ENCODE measurements at places on chromosomes 1 and 21.

- DNase-seq: no peak
These were observed 1289.9 kb upstream of the B3GALT2 start for GRCh38 chr1:194476351-194476750.

GRCh38 chr1:95146637-95147036 is 29.5 kb downstream of the TLCD4 start:
- DNase-seq: no peak

DNA sequence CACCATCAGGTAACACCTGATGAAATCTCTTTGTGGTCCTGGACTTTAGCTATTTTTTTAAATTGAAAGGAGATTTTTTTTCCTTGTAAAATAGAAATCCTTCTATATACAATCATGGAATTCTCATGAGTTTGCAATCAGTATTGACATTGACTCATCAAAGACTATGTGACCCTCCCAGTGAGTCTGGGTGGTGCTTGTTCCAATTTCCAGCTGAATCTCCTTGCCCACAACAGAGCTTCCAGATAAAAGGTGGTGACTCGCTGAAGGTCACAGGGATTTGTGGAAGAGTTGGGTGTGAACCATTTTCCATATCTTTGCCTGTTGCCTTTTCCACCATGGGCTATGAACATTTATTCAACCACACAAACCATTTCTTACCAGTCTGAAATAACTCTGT is 486.6 kb downstream of the AJAP1 start:
- no peak for DNase-seq

DNA sequence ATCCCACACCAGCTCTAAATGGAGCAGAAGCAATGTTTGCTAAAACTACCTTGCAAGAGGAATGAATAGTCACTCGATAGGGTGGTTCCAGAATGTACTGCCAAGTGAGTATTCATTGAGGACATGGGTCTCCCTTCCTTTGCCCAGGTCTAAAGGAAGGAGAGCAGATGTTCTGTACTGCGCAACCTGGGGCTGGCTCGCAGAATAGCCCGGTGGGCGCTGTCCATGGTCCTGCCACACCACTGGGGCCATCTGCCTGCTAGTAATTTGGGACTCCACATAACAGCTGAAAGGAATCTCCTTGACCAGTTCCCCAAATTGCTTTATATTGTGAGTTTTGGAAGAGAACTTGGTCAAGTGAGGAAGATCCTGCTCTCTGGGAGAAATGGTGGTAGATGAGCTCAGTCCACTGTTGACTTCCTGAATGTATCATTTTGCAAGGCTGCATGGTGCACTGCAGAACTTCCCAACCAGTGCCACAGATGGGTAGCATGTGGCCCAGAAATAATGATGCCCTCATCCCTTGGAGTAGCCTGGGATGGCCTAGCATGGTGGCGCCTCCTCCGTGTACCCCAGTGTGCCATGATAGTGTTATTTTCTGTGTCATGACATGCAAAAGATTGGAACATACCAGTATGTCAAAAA is 5.7 kb downstream of the SLC6A17 start:
- no peak for DNase-seq

GRCh38 chr1:99557546-99558202 is 88.2 kb upstream of the PALMD start:
- no peak for DNase-seq

GRCh38 chr1:79716447-79716846 is 709.9 kb upstream of the ADGRL4 start:
- DNase-seq: no peak

GRCh38 chr1:171794085-171794484 is 12.6 kb downstream of the METTL13 start:
- DNase-seq: no peak

DNA sequence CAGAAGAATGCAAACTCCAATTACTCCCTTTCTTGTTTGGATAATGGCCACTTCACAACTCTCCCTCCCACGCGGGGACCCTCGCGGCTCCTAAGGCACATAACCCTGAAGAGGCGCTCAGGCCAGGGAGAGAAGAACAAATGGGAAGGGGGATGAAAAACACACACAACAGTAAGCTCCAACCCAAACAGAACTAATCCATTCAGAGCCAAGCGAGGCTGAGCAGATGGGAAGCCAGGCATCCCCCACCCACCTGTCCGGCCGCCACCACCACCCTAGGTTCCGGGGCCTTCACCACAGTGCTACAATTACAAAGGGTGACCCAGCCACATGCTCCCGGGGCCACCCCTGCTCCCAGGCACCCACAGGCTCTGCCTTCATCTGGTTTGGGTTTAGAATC is 101.5 kb downstream of the MRPL37 start:
- DNase-seq: no peak

DNA sequence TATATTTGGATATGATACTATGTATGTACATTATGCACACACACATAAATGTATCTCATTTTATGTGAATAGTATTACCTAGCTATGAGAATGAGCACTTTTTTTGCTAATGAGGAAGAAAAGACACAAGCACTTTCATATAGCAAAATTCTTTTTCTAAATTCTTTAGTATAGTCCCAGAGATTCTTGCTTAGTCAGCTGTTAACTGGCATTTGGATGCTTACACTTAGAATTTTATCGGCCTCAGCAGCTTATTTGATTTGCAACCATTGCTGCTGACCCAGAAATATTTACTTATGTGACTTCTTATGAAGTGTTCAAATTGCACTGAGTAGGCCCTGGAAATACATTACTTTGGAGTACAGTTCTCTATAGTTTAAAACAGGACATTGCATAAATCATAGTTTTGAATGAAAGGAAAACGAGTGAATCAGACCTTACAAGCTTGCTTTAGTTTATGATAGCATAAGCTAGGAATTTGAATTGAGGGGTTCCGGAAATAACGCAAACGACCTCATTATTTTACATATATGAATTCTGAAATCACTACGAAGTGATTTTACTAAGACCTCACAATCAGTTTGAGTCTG is 653.9 kb upstream of the NEGR1 start:
- no peak for DNase-seq

DNA sequence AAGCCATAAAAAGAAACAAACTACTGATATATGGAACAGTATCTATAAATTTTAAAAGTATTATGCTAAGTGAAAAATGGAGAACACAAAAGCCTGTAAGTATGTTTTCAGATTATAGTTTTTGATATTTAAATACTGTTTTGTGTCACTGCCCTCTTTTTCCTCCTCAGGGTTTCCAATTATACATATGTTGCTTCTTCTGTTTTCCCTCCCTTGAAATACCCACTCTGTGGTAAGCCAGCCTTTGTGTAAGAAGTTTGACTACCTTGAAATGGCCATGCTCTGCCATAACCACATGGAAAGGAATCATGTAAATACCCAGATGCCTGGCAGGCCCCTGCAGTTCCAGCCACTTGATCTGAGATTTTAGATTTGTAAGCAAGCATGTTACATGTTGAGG is 248.3 kb downstream of the AKT3 start:
- DNase-seq: no peak

- DNase-seq: no peak
These were observed 5.1 kb upstream of the DCAF8 start for GRCh38 chr1:160267284-160267991.

GRCh38 chr1:103106426-103107341 is 1.6 kb downstream of the COL11A1 start:
- peak; percentile 46 for DNase-seq

GRCh38 chr1:160109686-160110085 is 5.9 kb upstream of the ATP1A2 start:
- no peak for DNase-seq

DNA sequence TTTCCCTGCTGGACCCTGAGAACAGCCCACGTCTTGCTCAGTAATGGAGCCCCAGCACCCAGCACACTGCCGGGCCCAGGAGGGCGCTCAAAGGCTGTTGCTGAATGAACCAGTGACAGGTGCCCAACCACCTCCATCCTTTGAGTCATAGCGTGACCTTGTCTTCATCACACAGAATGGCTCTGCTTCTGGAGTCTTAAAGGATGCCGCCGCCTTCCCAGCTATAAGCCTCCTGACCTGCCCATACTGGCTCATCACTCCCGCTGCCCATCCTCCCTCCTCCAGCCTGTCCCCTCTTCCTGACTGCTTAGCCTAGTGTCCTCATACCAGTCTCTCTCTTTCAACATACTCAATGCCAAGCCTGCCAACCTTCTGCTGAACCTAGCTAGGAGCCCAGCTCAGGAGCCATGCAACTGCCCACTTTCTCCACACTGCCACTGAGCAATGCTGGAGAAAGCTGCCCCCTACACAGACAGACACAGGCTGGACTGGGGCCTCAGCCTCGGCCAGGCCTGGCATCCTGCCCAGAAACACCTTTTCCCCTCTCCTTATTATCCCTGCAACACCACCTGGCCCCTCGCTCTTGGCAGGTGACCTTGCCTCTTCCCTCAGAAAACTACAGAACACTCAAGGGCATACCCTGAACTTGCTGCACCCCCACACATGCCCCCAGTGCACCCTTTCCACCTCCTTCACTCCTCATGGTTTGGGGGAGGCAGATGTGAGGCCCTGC is 14.1 kb downstream of the TTC39A start:
- DNase-seq: peak; percentile 63

DNA sequence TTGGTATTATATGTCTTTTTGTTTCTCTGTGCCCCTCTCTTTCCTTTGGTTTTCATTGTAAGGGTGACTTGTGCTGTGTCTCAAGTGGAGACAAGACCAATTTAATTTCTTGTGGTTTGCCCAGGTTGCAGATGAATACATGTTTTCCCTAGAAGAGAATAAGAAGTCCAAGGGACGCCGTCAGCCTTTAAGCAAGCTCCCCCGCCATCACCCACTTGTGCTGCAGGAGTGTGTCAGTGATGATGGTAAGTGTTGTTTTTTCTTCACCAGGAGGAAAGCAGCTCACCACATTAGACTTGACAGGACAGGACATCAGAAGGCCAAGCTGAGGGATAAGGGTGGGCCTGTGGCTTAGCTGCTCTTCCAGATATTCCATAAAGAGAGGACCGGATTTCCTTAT is 23.8 kb upstream of the ST3GAL3 start:
- no peak for DNase-seq

GRCh38 chr21:32411350-32412161 is 950 bp upstream of the EVA1C start:
- DNase-seq: no peak

DNA sequence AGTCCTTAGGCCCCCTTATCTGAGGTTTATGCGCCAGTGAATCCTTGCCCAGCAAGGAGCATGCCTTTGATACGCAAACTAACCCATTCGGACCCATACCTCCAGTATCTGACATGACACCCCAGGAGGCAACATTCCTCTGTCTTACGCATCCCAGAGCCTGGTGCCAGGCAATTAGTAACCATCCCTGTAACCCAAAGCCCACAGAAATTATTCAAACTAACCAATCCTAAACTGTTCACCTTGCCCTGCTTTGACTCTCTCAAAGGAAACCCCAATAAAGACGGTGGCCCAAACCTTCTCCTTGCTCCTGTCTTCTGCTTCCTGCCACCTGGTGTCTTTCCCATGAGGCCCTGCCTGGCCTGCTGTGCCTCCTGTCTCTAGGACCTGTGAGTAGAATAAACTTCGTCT is 36.4 kb downstream of the ZNF496 start:
- no peak for DNase-seq

GRCh38 chr1:153790313-153790965 is 15.2 kb downstream of the SLC27A3 start:
- DNase-seq: peak; percentile 98

DNA sequence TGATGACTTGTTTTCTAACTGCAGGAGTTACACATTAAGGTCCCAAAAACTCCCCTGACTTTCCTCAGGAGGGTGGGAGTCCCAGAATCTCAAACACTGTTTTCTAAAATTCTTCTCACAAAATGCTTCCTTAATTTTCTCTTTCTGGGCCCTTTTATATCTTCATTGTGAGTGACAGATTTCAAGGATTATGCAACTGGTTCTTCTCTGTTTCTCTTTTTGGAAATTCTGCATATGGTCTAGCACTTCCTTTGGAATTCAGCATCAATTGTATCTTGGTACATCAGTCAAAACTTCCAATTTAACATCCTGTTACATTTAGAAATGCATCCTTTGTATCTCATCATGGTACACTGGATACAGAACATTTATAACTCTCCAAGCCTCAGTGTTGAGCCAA is 59.7 kb downstream of the LMO4 start:
- DNase-seq: no peak

DNA sequence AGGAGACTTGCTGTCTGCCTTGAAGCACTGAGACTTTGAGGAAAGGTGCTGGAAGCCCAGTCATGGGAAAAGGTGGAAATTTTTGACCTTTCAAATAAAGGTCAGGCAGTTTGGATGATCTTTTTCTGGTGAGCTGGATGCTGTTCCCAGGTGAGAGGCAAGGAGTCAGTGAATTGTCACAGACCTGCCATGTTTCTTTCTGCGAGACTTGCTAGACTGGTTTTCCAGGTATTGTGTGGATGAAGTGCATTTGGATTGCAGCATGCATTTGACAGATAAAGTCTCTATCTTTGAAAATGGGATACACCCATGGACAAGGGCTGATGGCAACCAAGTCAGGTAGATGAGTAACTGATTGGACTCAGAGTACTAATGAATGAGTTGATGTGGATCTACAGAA is 65.7 kb upstream of the NHLH2 start:
- DNase-seq: no peak

DNA sequence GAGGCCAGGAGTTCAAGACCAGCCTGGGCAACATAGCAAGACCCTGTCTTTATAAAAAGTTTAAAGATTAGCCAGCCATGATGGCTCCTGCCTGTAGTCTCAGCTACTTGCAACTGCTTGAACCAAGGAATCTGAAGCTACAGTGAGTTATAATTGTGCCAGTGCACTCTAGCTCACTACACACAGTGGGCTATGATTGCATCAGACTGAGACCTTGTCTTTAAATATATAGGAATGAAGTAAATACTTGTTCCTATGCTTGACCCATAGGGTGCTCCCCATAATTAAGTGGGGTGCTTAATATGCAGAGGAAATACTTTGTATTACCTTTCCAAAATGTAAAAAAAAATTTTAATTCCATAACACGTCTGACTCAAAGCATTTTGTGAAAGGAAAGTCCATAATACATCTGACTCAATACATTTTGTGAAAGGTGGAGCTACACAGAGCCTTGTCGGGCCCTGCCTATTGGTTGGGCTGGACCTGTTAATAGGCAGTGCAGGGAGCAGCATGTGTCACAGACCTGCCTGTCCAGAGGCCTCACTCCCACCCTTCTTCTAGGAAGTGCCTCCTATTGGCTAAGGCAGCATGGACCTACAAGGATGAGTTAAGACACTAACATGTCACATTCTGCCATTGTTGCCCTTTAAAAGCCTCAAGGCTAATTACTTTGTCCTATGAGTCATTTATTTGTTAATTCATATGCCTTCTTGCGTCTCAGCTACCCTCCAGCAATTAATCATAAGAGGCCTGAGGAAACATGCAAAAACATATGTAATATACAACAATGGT is 33.6 kb downstream of the CD58 start:
- DNase-seq: no peak

- DNase-seq: no peak
These were observed 5.4 kb downstream of the BCAN start for GRCh38 chr1:156647351-156647750.

DNA sequence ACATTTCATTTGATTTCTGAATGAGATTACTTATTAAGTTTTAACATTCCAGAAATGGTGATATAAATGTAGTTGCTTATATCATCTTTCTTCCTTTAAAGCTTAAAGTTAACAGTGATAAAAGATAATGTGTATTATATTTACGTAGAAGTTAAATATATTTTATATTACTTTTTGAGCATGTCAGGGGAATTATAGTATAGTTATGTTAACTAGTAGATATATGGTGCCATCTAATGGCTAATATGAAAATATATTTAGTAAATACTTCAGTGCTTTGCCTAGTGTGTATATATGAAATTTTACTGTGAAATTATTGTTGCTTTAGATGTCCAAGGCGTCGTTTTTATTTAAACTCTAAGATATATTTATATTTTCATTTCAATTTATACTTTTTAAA is 51.5 kb downstream of the SYT14 start:
- DNase-seq: peak; percentile 2
